ENCODE measurements at places on chromosomes 16 and 17. TPM values are rescaled to one million over a fixed set of nuclear protein-coding genes. Genes with fewer than 3 reads are reported as not detected.

AHSP gene
- total RNA-seq = 1.9 TPM

RAP1GAP2 gene
- total RNA-seq = 15.1 TPM

ZSCAN10 gene
- total RNA-seq = 0.79 TPM

PALB2 gene
- 24.6 TPM for total RNA-seq

MEFV gene
- 5.2 TPM for total RNA-seq

ZG16 gene
- 0.12 TPM for total RNA-seq

NPIPB9 gene
- 12.6 TPM for total RNA-seq

TBX2 gene
- 20.1 TPM for total RNA-seq

DNA sequence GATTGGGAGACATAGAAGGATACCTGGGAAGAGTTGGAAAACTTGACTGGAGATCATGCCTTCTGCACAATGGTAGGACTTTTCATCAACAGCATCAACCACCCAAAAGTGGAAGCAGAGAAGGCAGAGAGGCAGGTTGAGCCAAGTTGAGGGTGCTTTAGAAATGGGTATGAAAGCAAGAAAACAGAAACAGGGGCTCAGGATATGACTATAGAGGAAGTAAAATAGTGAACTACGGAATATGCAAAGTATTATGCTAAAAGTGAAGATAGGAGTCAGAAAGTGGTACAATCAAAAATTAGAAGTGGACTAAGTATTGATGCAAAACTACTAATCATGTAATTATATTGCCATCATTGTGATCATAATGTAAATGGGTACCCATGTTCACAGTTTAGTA, 16.1 kb upstream of the ARHGAP44 start:
- DNase-seq = no peak

DNA sequence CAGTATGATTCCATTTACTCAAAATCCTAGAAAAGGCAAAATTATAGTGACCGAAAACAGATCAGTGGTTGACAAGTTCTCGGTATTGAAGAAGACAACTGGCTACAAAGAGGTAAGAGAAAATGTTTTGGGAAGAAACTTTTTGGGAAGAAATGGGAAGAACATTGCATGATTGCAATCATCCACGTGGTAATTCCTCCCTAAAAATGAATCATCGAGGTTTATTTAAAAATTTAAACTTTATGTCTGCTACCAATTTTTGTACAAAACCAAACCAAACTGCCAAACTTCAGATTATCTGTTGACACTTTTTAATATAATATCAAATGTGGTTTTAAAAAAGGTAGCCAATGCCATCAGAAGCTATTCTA, 8.1 kb downstream of the SMURF2 start:
- no peak for DNase-seq

DNA sequence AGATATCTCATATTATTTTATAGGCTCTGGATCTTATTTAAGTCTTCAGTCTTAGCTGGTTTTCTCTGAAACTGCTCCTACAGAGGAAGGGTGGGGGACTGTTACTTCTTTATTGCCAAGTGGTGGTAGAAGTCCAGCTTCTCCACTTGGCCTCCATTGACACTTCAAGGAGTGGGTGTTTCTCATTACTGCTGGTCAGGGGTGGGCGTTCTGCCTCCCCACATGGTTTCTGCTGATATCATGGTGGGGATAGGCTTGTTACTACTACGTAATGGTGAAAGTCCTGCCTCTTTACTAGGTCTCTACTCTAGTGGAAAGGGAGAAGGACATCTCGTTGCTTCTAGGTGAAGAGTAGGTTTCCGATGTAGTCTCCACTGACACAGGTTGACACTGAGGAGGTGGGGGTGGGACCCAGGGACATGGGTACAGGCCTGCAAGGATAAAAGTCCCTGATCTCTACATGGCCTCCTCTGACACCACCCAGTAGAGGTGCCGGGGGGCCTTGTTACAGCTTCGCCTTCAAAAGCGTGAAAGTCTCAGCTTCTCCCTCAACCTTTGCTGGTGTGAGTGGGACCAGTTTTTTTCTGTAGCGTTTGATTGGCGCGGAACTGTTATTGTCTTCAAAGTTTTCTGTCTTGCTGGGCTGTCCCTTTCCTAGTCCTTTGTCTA, 20.3 kb downstream of the PRAC1 start:
- DNase-seq = no peak

GRCh38 chr16:57612494-57612893, 15.9 kb upstream of the ADGRG1 start:
- DNase-seq = no peak

- no peak for DNase-seq
These were observed 236.6 kb downstream of the MRTFB start for GRCh38 chr16:14307527-14308367.

- no peak for DNase-seq
These were observed 207.6 kb downstream of the FTO start for GRCh38 chr16:53911513-53911912.

DNA sequence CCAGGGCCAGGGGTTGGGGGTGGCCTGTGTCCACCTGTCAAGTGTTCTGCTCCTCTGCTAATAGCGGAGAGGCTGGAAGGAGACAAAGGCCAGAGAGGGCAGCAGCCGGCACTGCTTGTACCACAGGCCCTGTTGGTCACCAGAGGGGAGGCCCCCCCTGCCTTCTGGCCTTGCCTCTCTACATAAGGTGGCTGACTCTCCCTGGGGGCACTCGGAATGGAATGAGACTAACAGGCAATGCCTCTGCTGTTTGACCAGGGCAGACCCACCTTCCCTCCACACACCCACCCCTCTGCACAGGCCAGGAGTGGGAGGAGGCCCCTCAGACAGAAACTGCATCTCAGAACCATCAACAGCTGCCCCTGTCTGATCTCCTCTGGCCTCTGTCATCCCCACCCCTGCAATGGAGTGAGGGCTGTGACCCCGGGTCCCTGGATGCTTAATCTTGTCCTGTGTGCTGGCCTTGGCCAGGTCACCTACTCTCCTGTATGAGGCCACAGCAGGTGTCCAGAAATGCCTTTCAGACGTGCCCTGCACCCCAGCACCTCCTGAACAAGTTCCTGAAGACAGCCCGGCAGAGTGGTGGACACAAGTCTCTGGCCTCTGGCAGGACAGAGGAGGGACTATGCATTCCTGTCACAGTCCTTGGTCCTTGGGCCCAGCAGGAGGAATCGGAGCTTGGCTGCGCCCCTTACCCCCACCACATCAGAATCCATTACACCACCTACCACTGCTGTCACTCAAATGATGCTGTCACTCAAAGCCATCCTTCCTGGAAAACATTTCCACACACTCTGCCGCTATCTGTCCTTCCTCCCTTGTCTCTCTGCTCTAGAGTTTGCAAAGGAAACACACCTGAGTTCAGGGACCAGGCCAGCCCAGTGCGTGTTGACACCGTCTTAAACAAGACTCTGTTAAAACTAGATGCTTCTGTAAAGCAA, 107.5 kb upstream of the ZNF750 start:
- DNase-seq = no peak

DNA sequence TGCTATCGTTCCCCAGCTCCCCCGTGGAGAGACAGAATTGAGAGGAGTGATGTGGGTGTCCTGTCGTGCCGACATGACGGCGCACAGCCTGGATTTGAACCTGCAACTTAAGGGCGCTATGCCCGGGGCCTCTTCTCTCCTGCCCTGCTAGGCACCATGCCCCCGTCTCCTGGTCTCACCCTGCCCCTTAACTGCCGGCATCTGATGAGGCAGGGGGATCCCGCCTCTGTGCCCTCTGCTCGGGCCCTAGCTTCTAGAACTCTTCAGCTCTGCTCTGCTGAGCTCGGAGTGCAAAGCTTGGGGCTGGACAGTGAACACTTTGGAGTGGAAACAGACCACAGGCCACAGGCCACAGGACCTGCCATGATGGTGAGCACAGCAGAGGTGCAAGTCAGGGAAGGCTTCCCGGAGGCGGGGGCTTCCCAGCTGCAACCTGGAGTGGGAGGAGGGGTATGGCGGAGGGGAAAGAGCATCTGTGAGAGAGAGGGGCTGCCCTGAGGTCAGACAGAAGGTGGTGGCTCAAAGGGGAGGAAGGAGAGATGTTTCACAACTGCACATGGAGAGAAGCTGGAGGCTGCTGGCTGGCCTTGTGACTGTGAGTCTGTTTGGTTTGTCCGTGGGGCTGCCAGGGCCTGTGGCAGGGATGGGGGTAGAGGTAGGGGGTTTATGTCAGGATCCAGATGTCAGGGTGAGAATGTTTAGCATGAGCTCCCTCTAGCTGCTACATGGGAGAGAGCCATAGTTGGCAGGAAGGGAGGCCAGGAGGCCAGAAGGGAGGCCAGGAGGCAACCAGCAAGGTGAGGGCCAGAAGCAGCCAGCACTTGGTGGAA, 107.8 kb downstream of the CRLF3 start:
- DNase-seq = no peak

GRCh38 chr16:89199241-89200123, 855 bp downstream of the SLC22A31 start:
- DNase-seq = no peak

DNA sequence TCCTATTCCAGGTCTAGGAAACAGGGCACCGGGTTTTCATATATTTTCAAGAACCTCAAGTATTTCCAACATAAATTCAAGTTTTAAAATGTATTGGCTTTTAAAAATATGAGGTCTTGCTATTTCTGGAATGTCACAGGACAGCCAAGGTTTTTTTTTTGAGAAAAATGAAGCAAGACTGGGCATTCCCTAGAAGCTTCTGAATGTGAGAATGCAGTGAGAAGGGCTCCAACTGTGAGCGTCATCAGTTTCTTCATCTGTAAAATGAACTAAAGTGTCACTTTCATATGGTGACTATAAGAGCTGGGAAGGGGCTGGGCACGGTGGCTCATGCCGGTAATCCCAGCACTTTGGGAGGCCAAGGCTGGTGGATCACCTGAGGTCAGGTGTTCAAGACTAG, 455.8 kb upstream of the MAF start:
- DNase-seq = no peak

- no peak for DNase-seq
These were observed 4.2 kb downstream of the MTSS2 start for GRCh38 chr16:70681382-70682238.

DNA sequence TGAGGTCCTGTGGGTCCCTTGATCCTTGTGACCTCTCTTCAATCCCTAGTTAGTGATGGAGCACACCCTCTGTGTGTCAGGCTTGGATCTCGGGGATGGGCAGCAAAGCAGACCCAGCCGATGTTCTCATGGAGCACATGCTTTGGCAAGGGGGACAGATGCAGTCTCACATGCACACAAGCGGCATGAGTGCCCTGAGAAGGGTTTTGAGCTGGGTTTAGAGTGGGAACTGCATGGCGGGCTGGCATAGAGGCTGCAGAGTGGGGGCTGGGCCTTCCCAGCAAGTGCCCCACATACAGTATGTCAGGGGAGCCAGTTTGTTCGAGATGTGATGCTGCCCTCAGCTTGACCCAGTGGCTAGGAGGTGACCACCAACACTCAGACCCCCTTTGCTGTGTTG, 41.6 kb downstream of the B9D1 start:
- DNase-seq = no peak

DNA sequence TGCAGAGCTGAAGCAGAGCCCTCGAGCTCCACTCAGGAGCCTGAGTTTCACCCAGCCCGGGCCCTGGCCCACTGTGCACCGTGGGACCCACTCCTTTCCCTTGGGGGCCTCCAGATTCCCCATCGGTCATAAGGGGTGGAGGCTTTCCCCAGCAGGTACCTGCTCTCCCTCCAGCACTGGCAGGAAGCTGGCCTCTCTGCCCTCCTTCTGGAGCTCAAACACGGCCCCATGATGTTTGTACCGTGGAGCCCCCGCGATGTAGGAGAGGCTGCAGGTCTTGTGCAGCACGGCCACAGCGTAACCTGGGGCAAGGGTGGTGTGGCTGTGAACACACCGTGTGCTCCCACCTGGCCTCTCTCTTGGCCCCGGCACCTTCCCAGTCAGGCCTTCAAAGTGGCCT, 29.9 kb downstream of the HASPIN start:
- no peak for DNase-seq

DNA sequence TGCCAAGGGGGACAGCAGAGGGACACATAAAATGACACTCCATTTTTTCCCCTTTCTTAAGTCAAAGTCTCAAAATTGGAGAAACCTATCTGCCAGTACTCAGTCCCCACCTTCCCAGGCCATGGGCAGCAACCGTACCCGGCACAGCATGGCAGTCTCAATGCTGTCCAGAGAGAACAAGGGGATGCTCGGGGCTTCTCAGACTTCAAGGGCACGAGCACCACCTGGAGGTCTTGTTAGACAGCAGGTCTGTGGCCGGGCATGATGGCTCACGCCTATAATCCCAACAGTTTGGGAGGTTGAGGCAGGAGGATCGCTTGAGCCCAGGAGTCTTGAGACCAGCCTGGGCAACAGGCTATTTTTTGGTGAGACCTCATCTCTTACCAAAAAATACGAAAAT, 3.2 kb downstream of the DNAH17 start:
- no peak for DNase-seq

DNA sequence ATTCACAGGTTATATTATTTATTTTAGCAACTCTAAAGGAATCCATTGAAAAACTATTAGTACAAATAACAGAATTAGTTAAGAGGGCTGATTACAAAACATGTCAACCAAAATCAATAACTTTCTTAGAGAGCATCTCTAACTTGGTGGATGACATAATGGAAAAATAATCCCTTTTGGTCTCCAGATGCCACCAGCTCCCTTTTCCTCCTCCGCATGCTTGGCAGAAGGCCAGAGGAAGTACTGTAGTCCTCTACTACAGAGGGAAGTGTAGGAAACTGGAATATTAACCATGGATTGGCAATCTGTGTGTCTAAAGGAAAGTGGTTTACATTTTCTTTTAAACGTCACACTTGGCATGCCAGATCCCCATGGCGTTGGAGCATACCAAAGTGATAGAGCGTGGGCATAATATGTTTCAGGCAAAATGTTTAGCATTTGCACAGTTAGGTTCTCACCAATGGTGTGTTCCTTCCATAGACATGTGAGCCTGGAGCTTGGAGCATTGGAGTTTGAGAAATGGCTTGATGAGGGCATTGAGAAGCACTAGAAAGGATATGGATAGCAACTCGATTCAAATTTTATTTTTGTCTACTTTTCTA, 106.3 kb downstream of the PRKCB start:
- DNase-seq = peak; percentile 54

DNA sequence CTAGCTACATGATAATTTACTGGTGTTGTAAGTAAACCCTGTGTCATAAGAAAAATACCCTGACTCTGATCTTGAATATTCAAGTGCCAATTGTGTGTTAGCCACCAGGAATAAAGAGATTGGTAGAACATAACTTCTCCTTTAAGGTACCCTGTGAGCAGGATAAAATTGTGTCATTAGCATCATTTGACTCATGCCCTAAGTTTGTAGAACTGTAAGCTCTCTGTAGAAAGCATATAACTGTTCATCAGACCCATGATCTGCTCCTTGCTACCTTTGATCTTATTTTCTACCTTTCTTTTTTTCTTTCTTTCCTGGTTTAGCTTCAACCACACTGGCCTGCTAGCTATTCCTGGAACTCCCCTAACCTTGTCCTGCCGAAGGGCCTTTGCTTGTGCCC, 35.8 kb downstream of the PTRH2 start:
- no peak for DNase-seq

DNA sequence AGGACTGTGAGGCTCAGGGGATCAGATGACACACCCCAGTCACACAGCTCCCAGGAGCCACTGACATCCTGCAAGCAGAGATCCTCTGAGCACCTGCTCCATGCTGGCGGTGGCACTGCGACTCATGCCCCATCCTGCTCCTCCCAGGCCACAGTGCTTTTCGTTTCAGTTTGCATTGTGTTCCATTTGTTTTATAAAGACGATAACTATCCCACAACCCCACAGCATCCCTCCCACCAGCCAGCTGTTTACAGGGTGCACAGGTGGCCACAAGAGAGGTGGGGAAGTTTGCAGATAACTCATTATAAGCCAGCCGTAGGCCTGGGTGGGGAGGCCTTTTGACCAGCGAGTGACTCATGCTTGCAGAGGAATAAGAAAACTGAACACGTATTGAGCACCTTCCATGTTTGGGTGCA, 28.2 kb downstream of the BCO1 start:
- no peak for DNase-seq

GRCh38 chr16:74140557-74140956, 156.1 kb upstream of the PSMD7 start:
- no peak for DNase-seq

GRCh38 chr17:41724476-41725050, 9.9 kb downstream of the HAP1 start:
- no peak for DNase-seq
